AG04450 (cell line): ENCODE measurements at places on chromosomes 5 and 9. TPM values are rescaled to one million over a fixed set of nuclear protein-coding genes. Genes with fewer than 3 reads are reported as not detected.

The FSTL4 gene
- polyA plus RNA-seq: 0.11 and 0.20 TPM in 2 replicates

The CA9 gene
- 1.2 and 1.3 TPM in 2 replicates for polyA plus RNA-seq

The FCN2 gene
- polyA plus RNA-seq: not detected in 2 replicates

The PCDHA1 gene
- polyA plus RNA-seq: 0.06 and 0.09 TPM in 2 replicates

The SV2C gene
- polyA plus RNA-seq: not detected in 2 replicates

The SPIN1 gene
- polyA plus RNA-seq: 93.0 and 119 TPM in 2 replicates

The GFPT2 gene
- 13.9 and 15.1 TPM in 2 replicates for polyA plus RNA-seq

The WNK2 gene
- not detected in 2 replicates for polyA plus RNA-seq

DNA sequence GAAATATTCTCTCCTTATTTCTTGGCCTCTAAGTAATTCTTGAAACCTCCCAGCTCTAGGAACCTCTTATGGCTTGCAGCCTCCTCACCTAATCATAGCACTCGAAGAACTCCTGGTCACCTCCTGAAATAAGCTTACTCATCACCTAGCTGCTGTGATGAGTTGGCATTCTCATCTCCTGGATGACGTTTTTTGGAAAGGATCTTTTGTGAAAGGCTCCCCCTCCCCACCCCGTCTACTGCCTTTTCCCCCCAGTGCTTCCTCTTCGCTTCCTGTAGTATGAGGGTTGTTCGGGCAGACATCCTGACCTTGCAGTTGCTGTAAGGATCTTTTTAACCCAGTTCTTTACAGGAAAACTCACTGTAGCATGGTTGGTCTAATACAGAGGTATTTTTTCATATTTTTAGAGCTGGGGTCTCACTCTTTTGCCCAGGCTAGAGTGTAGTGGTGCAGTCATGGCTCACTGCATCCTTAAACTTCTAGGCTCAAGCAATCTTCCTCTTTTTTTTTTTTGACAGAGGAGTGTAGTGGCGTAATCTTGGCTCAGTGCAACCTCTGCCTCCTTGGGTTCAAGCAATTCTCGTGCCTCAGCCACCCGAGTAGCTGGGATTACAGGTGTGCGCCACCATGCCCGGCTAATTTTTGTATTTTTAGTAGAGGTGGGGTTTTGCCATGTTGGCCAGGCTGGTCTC lies 41.8 kb downstream of the ARHGAP26 start:
- DNase-seq: no peak

- DNase-seq: no peak
Measured at GRCh38 chr5:60184606-60185005, 291.1 kb upstream of the PDE4D start.

GRCh38 chr5:78706825-78707224 lies 58.3 kb upstream of the LHFPL2 start:
- no peak for DNase-seq

DNA sequence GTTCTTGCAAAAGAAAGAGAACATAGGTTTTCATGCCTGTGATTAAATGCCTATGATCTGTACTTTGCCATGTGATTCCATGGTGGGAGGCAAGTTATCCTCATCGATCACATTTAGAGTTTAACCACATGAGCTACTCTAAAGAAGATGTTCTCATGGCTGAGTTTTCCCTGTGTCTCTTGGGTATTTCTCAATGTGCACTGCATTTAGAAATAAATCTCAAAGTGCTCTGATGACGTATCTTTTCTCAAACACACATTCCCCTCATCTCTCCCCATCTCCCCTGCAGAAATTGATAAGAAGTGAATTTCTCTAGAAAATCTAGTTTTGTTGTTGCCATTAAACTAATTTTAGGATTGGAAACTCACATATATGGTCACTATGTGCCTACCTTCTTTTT lies 282.2 kb downstream of the SEMA5A start:
- DNase-seq: no peak

- DNase-seq: no peak
Measured at GRCh38 chr5:135514116-135514515, 21.6 kb downstream of the NEUROG1 start.

- DNase-seq: no peak
Measured at GRCh38 chr5:54567996-54568395, 50.4 kb downstream of the SNX18 start.

DNA sequence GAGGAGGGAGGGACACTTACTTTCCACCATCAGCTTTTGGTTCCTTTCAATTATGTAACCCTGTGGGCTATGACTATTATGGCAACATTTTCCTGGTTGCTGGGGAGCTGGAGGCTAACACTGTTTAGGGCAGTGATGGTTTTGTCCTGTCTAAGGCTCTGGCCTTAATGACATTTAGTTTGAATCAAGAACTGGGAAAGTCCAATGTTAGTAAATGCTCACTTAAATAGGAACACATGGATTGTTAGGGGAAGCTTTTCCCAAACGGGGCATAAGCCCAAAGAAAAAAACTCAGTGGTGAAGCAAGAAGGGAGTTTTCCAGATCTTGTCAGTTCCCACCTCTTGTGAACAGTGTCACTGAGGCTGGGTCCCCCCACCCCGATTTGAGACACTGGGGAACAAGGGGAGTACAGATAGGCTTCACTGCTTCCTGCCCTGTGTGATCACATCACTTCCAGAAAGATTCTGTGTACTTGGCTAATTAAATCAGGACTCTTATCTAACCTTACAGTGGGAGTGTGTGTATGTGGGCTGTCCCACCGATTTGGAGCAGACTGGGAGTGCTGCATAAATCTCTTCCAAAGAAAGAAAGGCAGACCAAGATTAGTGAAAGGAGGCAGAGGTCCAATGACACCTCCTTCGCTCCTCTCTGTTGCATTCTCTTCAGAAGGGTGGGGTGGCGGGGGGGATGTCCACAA lies 206.4 kb downstream of the PTTG1 start:
- DNase-seq: no peak

- no peak for DNase-seq
Measured at GRCh38 chr9:110520120-110520701, 59.3 kb downstream of the SVEP1 start.

GRCh38 chr5:145978708-145979107 lies 42.3 kb downstream of the SH3RF2 start:
- DNase-seq: no peak

GRCh38 chr5:173320259-173320658 lies 8.0 kb downstream of the STC2 start:
- DNase-seq: no peak

- no peak for DNase-seq
Measured at GRCh38 chr5:41507501-41507900, 2.9 kb downstream of the PLCXD3 start.

GRCh38 chr5:3269395-3270169 lies 326.1 kb upstream of the IRX1 start:
- DNase-seq: no peak
